ENCODE measurements at places on chromosomes 7 and 10. TPM values are rescaled to one million over a fixed set of nuclear protein-coding genes. Genes with fewer than 3 reads are reported as not detected.

The CUL2 gene
- total RNA-seq: 43.4 TPM

The PVRIG gene
- not detected for total RNA-seq

The MCM10 gene
- 7.0 TPM for total RNA-seq

The MACC1 gene
- total RNA-seq: 0.69 TPM

The PCLO gene
- 5.1 TPM for total RNA-seq

The NRCAM gene
- total RNA-seq: 2.2 TPM

The NAMPT gene
- 153 TPM for total RNA-seq

The SLC18A2 gene
- total RNA-seq: 1.3 TPM

The CEP41 gene
- total RNA-seq: 14.3 TPM

The PTPN20 gene
- total RNA-seq: 0.97 TPM

The CCDC7 gene
- 5.4 TPM for total RNA-seq

The PRDX3 gene
- total RNA-seq: 93.2 TPM

The NOS3 gene
- 102 TPM for total RNA-seq

The OR6V1 gene
- total RNA-seq: not detected

The CTBP2 gene
- total RNA-seq: 145 TPM

The SFMBT2 gene
- total RNA-seq: 16.0 TPM

The PRR15 gene
- 2.9 TPM for total RNA-seq

The ABCB1 gene
- 1.0 TPM for total RNA-seq

The SFRP5 gene
- total RNA-seq: 3.5 TPM

The TLL2 gene
- 0.41 TPM for total RNA-seq

The RAB19 gene
- 5.1 TPM for total RNA-seq

The GPR37 gene
- total RNA-seq: 7.1 TPM

The PTPRE gene
- total RNA-seq: 117 TPM

The CCL24 gene
- total RNA-seq: not detected

The MEOX2 gene
- total RNA-seq: 0.10 TPM

The FBXO24 gene
- 1.3 TPM for total RNA-seq

The BLOC1S2 gene
- 63.2 TPM for total RNA-seq

The MRPL32 gene
- total RNA-seq: 37.2 TPM

The SEMA3A gene
- total RNA-seq: 8.5 TPM

The TMEM26 gene
- total RNA-seq: 0.15 TPM

The FKBP6 gene
- not detected for total RNA-seq

The DRGX gene
- total RNA-seq: not detected

The AKAP9 gene
- 37.6 TPM for total RNA-seq

The SMO gene
- total RNA-seq: 17.4 TPM

The VAX1 gene
- total RNA-seq: 26.3 TPM

The NPSR1 gene
- total RNA-seq: not detected

The THSD7A gene
- 28.7 TPM for total RNA-seq

The AASS gene
- 41.9 TPM for total RNA-seq

The AKR1B1 gene
- total RNA-seq: 52.8 TPM

The SLC26A3 gene
- not detected for total RNA-seq

The CACNB2 gene
- 1.5 TPM for total RNA-seq

The HIF1AN gene
- total RNA-seq: 44.4 TPM

The TMEM196 gene
- total RNA-seq: not detected

The ERVW-1 gene
- not detected for total RNA-seq

The FGFR2 gene
- 15.3 TPM for total RNA-seq

The FAM20C gene
- 3.1 TPM for total RNA-seq

The HK1 gene
- 162 TPM for total RNA-seq

The STRIP2 gene
- total RNA-seq: 9.1 TPM

The FANK1 gene
- total RNA-seq: 9.4 TPM

The FAM25C gene
- total RNA-seq: not detected

The FBXL13 gene
- 3.4 TPM for total RNA-seq

Data from endothelial cell (in vitro differentiated cells).